ENCODE measurements at places on chromosomes 4 and X.

DNA sequence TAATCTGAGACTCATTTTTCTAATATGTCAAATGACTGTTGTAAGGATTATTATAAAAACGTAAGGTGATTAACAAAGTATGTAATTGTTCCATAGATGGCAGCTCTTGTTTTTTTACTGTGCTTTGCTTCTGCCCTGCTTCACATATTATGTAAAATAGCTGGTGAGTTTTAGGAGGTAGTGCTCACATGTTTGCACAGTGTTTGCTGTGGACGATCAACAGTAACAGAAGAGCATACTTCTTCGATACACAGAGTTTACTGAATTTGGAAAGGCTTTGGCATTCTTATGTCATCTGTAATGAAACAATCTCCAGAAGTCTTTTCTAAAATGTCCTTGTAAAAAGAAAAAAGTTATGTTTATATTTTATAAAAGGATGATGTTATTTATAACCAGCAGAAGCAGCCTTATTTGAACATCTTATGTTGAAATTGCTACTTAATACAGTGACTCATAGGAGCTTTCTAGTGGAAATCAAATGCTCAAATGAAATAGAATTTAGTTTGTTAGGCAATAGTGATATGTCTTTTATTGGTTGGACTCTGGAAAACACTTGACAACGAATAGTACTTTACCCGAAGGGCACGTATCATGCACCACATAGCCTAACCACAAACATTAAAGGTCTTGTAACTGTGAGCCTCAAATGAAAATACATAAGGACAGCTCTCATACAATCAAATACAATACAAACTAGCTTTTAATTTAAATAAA lies 1.9 kb upstream of the MTTP start:
- no peak for DNase-seq

- DNase-seq: no peak
Observed at GRCh38 chrX:45424326-45424725, 223.7 kb upstream of the DIPK2B start.

GRCh38 chr4:186204686-186205085 lies 13.3 kb downstream of the CYP4V2 start:
- DNase-seq: no peak

DNA sequence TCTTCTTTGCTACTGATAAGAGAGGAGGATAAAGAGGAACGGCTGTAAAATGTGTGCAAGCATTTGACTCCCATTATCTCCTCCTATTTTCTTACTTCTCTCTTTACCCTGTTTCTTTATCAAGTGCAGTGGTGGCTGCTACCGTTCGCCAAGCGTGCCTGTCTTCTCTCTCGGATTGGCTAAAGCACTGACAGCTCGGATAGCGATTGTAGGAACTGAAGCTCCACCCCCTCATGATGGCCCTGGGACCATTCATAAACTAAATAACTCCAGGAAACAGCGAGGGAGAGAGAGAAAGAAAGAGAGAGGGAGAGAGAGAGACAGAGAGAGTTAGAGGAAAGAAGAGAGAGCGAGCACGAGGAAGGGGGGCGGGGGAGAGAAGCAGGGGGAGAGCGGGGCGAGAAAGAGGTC lies 305 bp upstream of the MAB21L2 start:
- no peak for DNase-seq

- no peak for DNase-seq
Observed at GRCh38 chrX:109357706-109358105, 124.2 kb downstream of the GUCY2F start.

- DNase-seq: no peak
Observed at GRCh38 chr4:184259081-184259480, 41.4 kb upstream of the ENPP6 start.

- no peak for DNase-seq
Observed at GRCh38 chr4:57661517-57662090, 551.4 kb upstream of the IGFBP7 start.

GRCh38 chr4:39320381-39321115 lies 45.6 kb downstream of the RFC1 start:
- no peak for DNase-seq

DNA sequence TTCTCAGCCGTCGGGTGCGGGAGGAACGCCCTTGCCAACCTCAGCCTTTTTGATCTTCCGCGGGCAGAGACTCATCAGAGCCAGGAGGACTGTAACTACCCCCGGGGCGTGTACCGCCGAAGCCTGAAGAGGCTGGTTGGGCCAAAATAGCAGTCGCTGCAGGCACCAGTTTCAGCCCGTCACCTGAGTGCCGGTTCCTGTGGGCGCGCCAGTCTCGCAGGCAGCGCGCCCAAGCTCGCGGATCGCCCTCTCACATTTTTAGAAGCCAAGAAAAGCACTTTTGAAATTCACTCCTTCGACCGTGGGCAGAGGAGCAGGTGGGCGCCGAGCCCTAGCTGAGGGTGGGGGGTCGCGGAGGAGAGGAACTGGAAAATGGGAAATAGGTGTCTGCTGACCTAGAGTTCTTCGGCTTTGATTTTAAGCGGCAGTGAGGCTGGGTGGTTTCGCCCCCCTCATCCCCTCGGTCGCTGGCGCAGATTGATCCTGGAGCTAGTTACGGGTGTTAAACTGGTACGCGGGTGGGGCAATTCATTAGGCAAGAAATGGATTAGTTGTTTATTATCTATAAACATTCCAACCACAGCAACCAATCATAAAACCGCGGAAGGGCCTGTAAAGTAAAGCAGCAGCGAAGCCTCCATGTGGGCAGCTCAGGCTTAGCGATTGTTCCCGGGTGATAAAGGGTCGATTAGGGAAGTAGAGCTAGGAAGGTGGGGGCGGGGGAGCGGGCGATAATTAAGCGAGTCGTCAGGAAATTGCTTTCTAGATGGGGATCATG lies 69.2 kb downstream of the FBXO8 start:
- DNase-seq: peak; percentile 24

Data from activated CD4-positive, alpha-beta T cell treated with anti-CD3 and anti-CD28 coated beads, Interleukin-2, amount 10 ng/mL, durations not matched to agents 7 days and 5 days (primary cell).